ENCODE measurements at places on chromosomes 2 and 18.

DNA sequence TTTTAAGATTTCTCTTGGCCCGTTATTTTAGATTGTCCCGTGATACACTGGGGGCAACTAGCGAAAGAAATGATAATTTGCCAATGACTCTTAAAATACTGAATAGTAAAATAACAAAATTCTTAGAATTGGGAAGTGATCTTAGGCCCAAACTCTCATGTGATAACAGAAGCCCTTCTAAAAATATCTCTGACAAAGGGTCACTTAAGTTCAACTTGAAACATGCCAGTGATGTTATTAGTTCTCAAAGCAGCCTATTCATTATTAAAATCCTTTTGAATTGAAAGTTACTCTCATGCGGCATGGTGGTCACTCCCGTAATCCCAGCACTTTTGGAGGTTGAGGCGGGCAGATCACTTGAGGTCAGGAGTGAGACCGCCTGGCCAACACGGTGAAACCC, 920.9 kb downstream of the NRXN1 start:
- DNase-seq: no peak

DNA sequence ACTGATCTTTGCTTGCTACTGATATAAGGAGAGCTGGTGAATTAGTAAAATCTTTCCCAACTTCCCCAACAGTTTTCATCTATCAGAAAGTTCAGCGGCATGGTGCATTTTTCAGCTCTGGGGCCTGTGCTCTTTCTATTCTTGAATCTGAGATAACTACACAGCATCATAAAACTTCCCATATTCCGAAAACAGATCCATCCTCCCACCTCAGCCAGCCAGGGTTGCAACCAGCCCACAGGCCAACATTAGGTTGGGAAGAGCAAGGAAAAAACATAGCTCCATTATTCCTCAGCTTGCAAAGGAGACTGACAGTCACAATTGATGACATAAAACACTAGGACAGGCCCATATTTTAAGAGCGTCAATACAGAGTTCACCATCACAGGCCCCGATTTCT, 297.2 kb downstream of the SETBP1 start:
- no peak for DNase-seq

- DNase-seq: no peak
Observed at GRCh38 chr2:239285932-239286230, 114.9 kb downstream of the HDAC4 start.

DNA sequence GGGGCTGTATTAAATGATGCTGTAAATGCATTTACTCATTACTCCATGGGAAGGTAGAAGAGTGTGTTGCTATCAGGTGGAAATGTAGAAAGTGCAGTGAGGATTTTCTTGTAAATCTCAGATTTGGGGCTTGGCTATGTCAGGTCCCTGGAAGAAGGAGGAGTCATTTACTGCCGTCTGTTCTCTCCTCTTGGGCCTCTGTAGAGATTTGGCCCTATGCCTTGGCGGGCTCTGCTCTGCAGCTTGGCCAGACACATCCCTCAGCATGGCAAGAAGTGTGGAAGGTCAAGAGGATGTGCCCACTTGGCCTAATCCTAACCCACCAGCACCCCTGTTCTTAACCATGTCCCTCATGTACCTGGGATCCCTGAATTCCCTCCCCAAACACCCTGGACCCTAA, 6.7 kb downstream of the IL1R1 start:
- no peak for DNase-seq

DNA sequence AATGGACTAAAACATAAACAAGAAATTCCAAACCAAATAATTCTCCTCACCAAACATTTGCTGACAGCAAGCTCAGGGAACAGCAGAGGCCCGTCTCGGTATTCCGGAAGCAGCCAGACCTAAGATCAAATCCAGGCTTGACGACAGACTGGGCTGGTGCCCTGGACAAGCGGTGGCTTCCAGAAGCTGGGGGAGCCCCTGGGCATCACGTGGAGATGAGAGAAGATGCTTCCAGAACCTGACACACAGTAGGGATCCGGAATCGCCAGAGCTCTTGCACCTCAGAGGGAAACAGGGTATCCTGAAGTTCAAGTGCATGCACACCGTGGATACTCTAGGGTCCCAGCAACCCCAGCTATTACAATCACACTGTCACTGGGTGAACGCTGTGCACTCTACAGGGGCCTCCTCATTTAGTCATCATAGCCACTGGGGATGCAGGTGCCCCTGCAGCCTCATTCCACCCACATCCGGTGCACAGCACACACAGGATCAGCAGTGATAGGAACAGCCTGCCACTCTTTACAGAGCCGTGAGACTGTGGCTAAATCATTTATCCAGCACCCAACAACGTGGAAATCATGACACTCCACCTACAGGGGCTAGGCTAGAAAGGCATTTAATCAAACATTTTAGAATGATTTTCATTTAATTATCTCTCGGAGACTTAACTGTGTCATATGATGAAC, 102.6 kb downstream of the HDAC4 start:
- DNase-seq: peak; percentile 54

DNA sequence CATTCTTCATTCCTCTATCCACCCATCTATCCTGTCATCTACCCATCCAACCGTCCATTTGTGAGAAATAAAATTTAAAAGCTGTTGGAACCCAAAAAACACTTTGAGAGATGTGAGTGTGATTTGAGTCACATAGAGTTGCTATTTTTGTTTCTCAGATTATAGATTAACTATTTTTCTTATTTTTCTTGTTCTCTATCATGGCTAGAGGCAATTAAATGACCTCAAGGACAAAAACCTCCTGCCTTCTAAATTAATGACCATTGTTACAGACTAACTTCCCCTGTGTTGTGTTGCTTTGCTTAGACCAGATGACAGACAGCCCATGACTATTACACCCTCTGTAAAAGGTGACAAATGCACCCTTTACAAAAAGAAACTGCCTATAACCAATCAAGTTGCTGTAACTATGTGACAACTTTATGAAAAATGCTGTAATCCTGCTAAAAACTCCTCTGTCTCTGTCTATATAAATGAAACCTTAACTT, 207.9 kb upstream of the CXCR4 start:
- DNase-seq: no peak

DNA sequence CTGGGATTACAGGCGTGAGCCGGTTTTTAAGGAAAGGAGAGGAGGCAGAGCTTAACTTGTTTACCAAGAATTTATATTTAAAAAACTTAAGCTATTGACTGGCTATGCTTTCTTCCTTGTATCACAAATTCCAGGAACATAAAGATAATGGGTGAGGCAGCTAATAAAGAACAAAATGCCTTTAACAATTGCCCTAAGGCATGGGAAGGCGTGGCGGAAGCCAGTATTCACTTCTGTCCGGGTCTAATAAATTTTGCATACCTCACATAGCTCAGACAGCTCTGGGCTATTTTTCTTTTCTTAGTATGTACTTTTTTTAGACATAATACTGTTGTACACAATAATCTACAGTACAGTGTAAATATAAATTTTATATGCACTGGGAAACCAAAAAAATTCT, 1.0 kb upstream of the LDAH start:
- DNase-seq: no peak

GRCh38 chr2:147135376-147135775, 709.5 kb upstream of the ACVR2A start:
- DNase-seq: no peak

- DNase-seq: no peak
Observed at GRCh38 chr2:169108099-169108884, 38.9 kb downstream of the DHRS9 start.

DNA sequence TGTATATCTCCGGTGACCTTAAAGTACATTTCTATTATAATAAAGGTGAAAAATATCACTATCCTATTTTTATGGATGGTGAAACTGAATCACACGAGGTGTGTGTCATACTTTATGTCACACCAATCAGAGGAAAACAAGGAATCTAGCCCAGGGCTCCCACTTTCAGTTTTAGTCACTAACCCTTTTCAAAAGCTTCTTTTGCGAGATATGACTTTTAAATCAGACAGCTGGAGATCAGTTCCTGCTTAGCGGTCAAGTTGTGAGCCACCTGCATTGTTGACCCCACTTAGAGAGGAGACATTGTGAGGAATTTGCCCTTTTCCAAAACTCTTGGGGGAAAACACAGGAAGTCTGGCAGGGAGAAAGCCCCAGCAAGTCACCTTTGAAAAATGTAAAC, 70.5 kb downstream of the CPS1 start:
- no peak for DNase-seq

DNA sequence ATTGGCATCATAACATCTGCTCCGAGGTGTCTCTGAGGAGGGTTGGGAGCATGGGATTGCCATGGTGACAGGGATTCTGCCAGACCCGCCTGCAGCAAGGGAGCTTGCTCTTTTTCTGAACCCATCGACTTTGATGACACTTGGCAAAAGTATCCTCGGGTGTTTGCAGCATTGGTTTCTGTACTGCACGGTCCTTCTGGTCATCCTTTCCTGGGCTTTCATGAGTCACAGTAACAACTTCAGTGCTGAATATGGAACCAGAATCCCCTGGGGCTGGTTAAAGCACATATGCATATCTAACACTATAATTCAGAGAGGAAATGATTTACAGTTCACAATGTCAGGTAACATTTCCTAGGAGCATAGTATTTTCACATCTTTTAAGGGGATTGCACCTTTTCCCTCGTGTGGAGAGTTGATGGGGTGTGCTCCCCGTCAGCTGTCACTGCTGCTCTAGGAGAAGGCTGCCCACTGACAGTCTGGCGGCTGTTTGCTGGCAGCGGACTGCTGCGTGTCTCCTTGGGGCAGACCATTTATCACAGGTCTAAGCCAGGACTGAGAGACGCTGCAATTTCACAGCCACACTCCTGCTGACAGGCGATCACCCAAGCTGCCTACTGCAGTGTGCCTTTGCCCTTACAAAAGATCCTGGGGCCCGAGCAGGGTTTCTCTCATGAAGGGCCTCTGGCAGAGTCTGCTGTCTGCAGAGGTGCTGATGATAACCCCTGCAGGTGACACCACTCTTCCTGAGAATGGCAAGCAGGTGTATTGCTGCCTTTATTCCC, 425.3 kb downstream of the THSD7B start:
- no peak for DNase-seq

Data from stimulated activated CD8-positive, alpha-beta memory T cell treated with anti-CD3 and anti-CD28 coated beads, Interleukin-4, amount 100 ng/mL, for 1 hour (primary cell).